Vagina (tissue), 2 donors: ENCODE measurements at places on chromosomes 5 and 9.

DNA sequence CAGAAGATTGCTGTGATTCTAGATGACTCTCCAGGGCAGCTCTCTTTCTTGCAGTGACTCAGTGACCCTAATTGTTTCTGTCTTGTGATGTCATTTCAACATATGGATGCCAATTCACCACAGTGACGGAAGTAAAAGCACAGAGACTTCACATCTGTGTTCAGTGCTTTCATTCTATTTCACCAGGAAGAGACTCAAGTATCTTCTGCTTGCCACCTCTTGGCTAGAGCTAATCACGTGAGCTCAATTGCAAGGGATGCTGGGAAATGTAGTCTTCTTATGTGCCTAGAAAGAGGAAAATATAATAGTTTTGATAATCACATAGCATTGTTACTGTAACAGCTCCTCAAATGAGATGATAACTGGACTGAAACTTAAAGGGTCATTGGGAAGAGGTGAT is 453.3 kb upstream of the KLF4 start:
- H3K4me3 ChIP-seq: no peak overlapping the region
- H3K27me3 ChIP-seq: no peaks in the 10 kb centered on the region
- no peak for DNase-seq
- no peak overlapping the region for H3K27ac ChIP-seq

GRCh38 chr5:180487556-180487955 is 6.6 kb upstream of the CNOT6 start:
- H3K27ac ChIP-seq: no peak overlapping the region
- no peak overlapping the region for H3K4me3 ChIP-seq
- H3K36me3 ChIP-seq: no peaks in the 10 kb centered on the region
- no peaks in the 10 kb centered on the region for H3K27me3 ChIP-seq
- no peak for DNase-seq
- no peaks in the 10 kb centered on the region for H3K4me1 ChIP-seq

- peak overlapping the region; percentile 79 for H3K27ac ChIP-seq
- no peak for DNase-seq
- H3K36me3 ChIP-seq: peaks cover 30% of the 10 kb centered on the region
- peaks cover 98% of the 10 kb centered on the region for H3K4me1 ChIP-seq
- no peaks in the 10 kb centered on the region for H3K27me3 ChIP-seq
- peak overlapping the region; percentile 45 for H3K4me3 ChIP-seq
Observed at GRCh38 chr5:68287976-68288706, 72.6 kb downstream of the PIK3R1 start.

DNA sequence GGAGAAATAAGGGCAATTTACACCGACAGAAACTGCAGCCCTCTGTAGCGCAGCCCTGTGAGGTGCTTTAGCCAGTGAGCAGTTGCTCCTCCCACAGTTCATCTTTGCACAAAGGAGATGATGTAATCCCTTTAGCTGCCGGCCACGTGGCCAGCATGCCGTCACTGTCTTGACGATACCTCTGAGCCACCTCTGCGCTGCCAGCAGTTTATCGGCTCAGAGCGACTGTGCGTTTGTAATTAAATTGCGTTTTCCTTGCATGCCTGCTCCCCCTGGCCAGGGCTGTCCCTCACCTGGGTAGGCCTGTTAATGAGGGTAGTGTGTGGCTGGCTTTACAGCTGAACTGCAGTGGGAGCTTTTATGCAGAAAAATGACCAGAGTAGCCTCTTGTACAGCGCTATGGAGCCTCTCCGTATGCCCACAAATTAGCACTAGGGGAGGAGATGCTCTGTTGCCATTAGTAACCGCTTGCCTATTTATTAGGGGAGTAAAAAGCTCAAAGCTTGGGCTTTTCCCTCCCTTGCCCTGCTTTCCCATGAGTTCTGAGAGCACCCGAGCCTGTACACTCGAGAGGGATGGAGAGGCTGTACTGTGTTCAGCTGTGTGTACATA is 107.0 kb downstream of the TRIO start:
- H3K27me3 ChIP-seq: no peaks in the 10 kb centered on the region
- DNase-seq: no peak
- H3K27ac ChIP-seq: peak overlapping the region; percentile 51
- H3K4me1 ChIP-seq: peaks cover 15% of the 10 kb centered on the region

GRCh38 chr9:76302947-76303550 is 91.2 kb downstream of the RFK start:
- H3K4me3 ChIP-seq: no peak overlapping the region
- no peaks in the 10 kb centered on the region for H3K4me1 ChIP-seq
- no peak for DNase-seq
- no peaks in the 10 kb centered on the region for H3K36me3 ChIP-seq
- no peaks in the 10 kb centered on the region for H3K27me3 ChIP-seq

- peaks cover 18% of the 10 kb centered on the region for H3K4me1 ChIP-seq
- H3K27me3 ChIP-seq: no peaks in the 10 kb centered on the region
- H3K27ac ChIP-seq: peak overlapping the region; percentile 28
- no peak overlapping the region for H3K4me3 ChIP-seq
- H3K36me3 ChIP-seq: no peaks in the 10 kb centered on the region
Observed at GRCh38 chr9:105299190-105299854, 54.9 kb downstream of the SLC44A1 start.

- no peak overlapping the region for H3K27ac ChIP-seq
- no peaks in the 10 kb centered on the region for H3K4me1 ChIP-seq
- peaks cover 47% of the 10 kb centered on the region for H3K36me3 ChIP-seq
- H3K27me3 ChIP-seq: no peaks in the 10 kb centered on the region
- H3K4me3 ChIP-seq: no peak overlapping the region
- DNase-seq: no peak
Observed at GRCh38 chr5:33468775-33469435, 28.1 kb downstream of the TARS1 start.

- H3K36me3 ChIP-seq: peaks cover 96% of the 10 kb centered on the region
- no peaks in the 10 kb centered on the region for H3K27me3 ChIP-seq
- no peak overlapping the region for H3K4me3 ChIP-seq
- no peaks in the 10 kb centered on the region for H3K4me1 ChIP-seq
- no peak overlapping the region for H3K27ac ChIP-seq
- DNase-seq: no peak
Observed at GRCh38 chr9:35714579-35715252, 17.3 kb downstream of the TLN1 start.

- H3K4me3 ChIP-seq: no peak overlapping the region
- H3K27ac ChIP-seq: peak overlapping the region; percentile 92
Observed at GRCh38 chr9:92620845-92621244, 49.1 kb downstream of the IPPK start.

GRCh38 chr9:89185980-89186379 is 7.4 kb upstream of the SHC3 start:
- DNase-seq: no peak
- H3K27me3 ChIP-seq: no peaks in the 10 kb centered on the region
- H3K36me3 ChIP-seq: no peaks in the 10 kb centered on the region
- no peaks in the 10 kb centered on the region for H3K4me1 ChIP-seq

DNA sequence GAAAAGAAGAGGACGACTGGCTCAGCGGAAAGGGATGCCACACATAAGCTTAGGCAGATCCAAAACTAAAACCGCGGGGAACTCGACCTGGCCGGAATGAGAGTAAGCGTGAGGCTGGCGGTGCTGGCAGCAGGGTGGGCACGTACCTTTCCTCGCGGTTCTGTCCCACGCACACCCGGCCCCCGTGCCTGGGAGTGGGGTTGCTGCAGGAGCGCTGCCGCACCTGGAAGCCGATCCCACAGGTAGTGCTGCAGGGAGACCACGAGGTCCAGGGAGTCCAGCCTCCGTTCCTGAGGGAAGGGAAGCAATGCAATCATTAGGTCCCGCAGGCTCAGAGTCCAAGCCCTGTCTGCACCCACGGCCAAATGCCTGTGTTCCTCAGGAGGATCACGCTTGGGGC is 427.0 kb downstream of the SEMA5A start:
- no peak overlapping the region for H3K4me3 ChIP-seq
- H3K27ac ChIP-seq: no peak overlapping the region
- H3K4me1 ChIP-seq: peaks cover 7% of the 10 kb centered on the region
- no peaks in the 10 kb centered on the region for H3K36me3 ChIP-seq

DNA sequence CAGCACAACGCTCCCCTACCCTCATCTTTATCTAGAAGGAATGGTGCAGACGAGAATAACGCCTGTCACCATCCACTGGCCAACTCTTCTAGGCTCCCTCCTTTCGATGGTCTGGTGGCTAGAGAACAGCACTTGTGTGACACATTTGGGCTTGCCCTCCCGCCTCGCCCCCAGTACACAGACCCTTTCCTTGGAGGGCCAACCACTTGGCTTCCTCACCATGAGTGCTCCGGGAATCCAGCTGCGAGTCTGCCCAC is 1.4 kb downstream of the GNAQ start:
- no peaks in the 10 kb centered on the region for H3K36me3 ChIP-seq
- DNase-seq: no peak
- H3K27me3 ChIP-seq: no peaks in the 10 kb centered on the region
- peaks cover 47% of the 10 kb centered on the region for H3K4me1 ChIP-seq

DNA sequence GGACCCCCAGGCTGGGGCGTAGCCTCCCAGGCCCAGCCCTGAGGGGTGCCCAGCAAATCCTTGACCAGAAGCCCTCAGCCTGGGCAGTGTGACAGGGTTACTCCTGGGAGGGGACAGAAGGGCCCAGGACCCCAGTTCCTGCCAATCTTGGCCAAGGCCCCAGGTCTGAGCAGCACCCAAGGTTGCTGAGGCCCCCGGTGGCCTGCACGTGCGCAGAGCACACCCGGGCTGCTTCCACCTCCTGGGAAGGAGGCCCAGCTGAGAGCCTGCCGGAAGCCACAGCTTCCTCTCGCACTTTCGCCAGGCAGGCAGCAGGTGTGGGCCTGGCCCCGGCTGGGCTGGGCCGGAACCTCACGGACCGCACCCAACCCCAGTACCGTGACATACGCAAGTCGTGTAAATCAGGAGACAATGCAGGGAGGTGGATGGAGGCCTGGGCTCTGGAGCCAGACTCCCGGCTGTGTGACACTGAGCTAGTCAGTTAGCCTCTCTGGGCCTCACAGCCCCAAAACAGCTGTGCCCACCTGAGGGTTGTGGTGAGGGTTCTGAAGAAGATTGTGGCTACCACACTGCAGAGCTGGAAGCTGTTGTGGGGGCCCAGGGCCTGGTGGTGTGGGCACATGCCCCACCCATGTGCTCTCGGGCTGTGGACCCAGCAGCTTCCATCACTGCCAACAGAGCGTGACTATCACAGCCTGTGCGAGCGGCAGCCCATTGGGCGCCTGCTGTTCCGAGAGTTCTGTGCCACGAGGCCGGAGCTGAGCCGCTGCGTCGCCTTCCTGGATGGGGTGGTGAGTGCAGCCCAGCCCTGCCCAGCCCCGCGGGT is 5.1 kb downstream of the GRK6 start:
- DNase-seq: no peak
- no peak overlapping the region for H3K4me3 ChIP-seq
- H3K4me1 ChIP-seq: peaks cover 47% of the 10 kb centered on the region
- no peaks in the 10 kb centered on the region for H3K27me3 ChIP-seq
- peak overlapping the region; percentile 22 for H3K27ac ChIP-seq
- no peaks in the 10 kb centered on the region for H3K36me3 ChIP-seq

GRCh38 chr9:71037521-71037920 is 83.9 kb downstream of the TRPM3 start:
- H3K4me3 ChIP-seq: no peak overlapping the region
- no peaks in the 10 kb centered on the region for H3K4me1 ChIP-seq
- no peaks in the 10 kb centered on the region for H3K27me3 ChIP-seq
- DNase-seq: no peak

DNA sequence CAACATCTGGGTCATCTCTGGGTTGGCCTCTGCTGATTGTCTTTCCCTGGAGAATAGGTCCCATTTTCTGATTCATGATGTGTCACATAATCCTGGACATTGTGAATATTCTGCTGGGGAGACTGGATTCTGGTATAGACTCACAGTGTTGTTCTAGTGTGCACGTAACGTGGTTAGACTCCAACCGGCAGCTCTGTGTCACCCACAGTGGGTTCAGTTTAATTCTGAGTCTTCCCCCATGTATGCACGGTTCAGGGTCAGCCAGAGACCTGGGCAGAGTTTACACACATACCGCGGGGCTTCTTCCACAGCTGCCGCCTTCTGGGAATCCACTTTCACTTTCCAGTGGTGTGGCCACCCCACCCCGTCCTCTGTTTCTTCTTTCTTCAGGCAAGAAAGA is 38.0 kb upstream of the LRRC14B start:
- H3K4me3 ChIP-seq: no peak overlapping the region
- no peak for DNase-seq
- no peak overlapping the region for H3K27ac ChIP-seq
- H3K4me1 ChIP-seq: no peaks in the 10 kb centered on the region
- no peaks in the 10 kb centered on the region for H3K36me3 ChIP-seq
- no peaks in the 10 kb centered on the region for H3K27me3 ChIP-seq

GRCh38 chr5:41527201-41527779 is 16.9 kb upstream of the PLCXD3 start:
- no peak overlapping the region for H3K4me3 ChIP-seq
- no peaks in the 10 kb centered on the region for H3K36me3 ChIP-seq
- H3K27ac ChIP-seq: no peak overlapping the region
- DNase-seq: no peak
- H3K4me1 ChIP-seq: no peaks in the 10 kb centered on the region

DNA sequence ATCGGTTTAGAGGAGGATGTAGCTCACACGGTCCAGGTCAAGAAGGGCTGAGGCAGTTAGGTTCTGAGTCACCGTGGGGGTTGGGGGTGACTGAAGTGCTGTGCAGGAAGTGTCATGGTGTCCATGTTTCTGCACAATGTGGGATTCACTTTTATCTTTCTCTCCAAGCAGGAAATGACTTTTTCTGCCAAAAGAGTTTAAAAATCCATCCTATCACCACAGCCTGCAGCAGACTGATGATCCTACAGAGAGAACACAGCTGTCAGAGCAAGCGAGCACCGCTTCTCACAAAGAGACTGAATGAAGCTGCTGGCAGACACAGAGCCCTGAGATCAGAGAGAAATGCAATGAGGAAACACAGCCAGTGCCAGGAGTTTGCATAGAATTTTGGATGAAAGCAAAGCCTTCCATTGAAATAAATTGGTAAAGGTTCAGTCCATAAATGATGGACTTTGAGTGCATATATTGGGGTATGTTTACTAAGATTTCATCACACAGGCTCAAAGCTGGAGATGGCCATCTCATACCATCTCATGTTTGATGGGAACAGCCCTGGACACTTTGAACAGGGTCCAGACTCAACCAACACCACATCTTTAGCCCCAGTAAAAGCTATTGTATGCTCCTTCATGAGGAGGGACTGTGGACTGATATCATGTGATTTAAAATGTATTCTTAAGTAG is 213.9 kb upstream of the FBXL7 start:
- H3K27me3 ChIP-seq: no peaks in the 10 kb centered on the region
- peaks cover 15% of the 10 kb centered on the region for H3K4me1 ChIP-seq
- H3K27ac ChIP-seq: no peak overlapping the region
- H3K36me3 ChIP-seq: no peaks in the 10 kb centered on the region
- no peak overlapping the region for H3K4me3 ChIP-seq

GRCh38 chr5:65062469-65063083 is 293.8 kb downstream of the CWC27 start:
- no peaks in the 10 kb centered on the region for H3K27me3 ChIP-seq
- peak overlapping the region; percentile 70 for H3K27ac ChIP-seq
- no peaks in the 10 kb centered on the region for H3K36me3 ChIP-seq
- peak; percentile 92 for DNase-seq
- H3K4me1 ChIP-seq: no peaks in the 10 kb centered on the region
